ENCODE measurements at places on chromosomes 3 and 15.

GRCh38 chr3:47612178-47612577 is 33.5 kb upstream of the CSPG5 start:
- DNase-seq = no peak

- no peak for DNase-seq
These were observed 201.0 kb upstream of the BCL6 start for GRCh38 chr3:187946163-187946691.

- DNase-seq = no peak
These were observed 152.0 kb downstream of the TLE3 start for GRCh38 chr15:69945729-69946128.

GRCh38 chr3:65811086-65811761 is 227.5 kb downstream of the MAGI1 start:
- DNase-seq = no peak

DNA sequence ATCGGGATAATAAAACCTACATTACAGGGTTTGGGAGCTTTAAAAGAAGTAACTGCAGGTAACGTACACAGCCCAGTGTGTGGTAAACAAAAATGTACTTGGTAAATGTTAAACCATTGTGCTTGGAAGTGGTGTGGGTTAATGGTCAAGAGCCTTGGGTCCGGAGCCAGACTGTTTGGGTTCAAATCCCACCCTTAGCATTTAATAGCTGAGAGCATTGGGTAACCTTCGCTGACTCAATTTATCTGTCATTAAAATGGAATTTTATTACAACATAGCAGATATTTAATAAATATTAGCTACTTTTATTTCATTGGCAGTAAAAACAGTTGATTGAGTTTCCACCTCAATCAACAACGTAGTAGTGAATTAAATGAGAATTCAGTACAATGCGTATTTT is 1.5 kb downstream of the FSTL1 start:
- no peak for DNase-seq

GRCh38 chr15:66864871-66865281 is 162.8 kb downstream of the SMAD6 start:
- no peak for DNase-seq

DNA sequence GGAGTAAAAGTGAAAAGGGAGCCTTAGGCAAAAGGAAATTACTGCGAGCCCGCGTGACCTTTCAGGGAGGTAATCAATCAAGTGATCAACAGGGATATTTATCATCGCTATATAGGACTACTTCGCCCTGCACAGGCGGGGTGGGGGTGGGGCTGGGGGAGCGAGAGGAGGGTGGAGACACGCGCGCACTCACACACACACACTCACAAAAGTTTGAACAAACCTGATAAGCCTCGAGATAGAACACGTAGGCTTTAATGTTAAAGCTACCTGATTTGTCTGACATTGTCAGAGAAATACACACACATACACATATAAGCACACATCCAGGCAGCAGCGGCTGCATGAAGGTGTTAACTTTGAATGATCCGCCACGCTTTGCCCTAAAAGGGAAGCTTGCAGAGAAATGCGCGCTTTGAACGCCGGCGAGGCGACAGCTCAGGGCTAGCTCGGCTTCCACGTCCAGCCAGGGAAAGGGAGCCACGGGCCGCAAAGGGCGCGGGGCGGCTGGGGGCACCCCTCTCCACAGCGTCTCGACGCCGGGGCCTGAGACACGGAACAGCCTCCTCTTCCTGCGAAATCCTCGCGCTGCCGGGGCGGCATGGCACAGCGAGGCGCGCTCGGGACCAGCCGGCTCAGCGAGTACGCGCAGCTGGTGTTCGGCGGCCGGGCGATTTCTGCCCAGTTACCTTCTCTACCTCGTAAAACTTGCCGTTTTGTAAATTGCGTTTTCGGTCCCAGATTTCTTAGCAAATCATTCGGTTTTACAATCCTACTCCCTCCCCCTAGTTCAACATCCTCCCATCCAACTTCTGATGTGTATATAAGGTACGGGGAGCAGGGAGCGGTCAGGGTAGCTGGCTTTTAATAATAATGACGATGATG is 4.8 kb upstream of the MECOM start:
- peak; percentile 48 for DNase-seq

GRCh38 chr3:49492969-49493368 is 22.9 kb downstream of the DAG1 start:
- DNase-seq = no peak

DNA sequence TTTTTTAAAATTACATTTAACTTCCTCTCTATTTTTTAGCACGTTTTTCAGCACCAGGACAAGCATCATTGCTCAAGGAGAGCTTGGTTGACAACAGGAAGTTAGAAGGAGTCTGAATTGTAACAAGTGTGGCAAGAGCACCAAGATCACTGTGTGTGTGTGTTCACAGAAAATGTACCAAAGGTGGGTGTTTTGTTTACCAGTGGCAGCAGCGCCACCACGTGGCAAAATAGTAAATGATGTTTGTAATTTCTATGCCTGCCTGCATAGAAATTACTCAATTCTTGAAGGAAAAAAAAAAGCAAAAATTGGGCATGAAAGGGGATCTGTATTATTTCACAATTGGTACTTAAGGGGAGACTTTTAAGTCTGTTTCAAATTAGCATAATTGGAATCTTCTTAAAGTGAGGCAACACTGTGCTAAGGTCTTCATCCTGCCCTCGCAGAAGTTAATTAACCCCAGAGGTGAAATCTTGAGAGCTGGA is 7.4 kb upstream of the U2SURP start:
- DNase-seq = peak; percentile 63

DNA sequence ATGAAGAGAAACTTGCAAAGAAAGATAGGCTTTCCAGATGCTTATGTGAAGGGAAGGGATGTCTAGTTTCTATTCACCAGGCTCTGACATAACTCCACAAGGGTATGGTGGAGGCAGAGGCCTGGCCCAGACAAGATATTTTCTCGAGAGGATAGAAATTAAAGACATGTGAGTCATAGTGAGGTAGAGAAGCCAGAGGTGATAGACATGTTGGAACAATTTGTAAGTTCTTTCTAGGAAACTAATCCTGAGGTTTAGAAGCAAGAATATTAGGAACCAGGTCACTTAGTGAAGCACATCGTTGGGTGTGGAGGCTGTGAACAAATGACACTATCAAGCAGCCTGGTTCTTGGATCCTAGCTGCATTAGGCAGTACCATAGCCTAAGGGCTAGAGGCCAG is 176.9 kb downstream of the BBX start:
- DNase-seq = no peak

GRCh38 chr3:174330303-174330702 is 528.8 kb upstream of the NAALADL2 start:
- no peak for DNase-seq

DNA sequence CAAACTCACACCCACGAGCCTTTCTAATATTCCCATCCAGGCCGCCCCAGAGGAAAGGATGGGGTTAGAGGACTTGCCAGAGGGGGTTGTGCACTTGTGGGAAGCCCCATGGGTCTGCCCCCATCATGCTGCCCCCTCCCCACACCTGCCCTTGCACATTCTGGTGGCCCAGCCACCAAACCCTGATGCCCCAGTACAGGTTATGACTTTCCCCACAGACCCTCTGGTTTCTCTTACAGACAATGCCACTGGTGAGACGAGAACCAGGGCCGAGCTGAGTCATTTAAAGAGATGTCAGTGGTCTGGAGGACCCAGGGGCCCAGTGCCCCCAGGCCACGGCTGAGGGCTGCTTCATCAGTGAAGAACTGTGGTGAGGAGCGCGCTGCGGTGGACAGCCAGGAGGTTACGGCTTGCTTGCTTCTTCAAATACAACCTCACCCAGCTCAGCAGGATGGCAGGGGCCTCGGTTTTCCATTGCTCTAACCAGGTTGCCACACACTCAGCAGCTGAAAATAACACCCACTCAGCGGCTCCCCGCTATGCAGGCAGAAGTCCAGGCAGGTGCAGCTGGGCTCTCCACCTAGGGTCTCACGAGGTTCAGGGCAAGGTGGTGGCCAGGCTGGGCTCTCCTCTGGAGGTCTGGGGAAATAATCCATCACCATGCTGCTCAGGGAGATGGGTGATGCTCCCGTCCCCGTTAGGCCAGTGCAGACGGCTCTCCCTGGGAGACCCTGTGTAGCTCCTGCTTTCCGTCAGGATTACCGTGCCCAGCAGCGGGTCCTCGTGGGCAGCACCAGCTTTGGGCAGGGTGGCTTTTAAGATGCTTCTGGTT is 13.8 kb upstream of the SNRPA1 start:
- no peak for DNase-seq

- DNase-seq = no peak
These were observed 62.7 kb upstream of the SLCO3A1 start for GRCh38 chr15:91790836-91791235.

DNA sequence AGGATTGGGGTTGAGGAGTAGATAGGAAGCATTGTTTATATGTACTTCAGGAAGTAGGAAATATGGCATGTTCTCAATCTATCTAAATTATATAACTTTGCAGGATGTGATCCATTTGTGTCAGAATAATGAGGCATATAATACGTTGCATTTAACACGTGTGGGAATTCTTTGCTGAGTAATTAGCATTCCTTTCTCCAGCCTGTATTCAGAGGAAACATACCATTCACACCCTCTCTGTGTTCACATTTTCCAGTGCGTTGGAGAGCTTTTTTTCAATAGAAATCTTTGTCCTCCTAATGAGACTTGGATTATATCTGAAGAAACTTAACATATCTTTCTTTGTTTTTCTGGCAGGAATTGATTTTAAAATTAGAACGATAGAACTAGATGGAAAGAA is 33.0 kb upstream of the APH1B start:
- no peak for DNase-seq

- DNase-seq = no peak
These were observed 10.3 kb downstream of the U2SURP start for GRCh38 chr3:143011705-143012104.

- no peak for DNase-seq
These were observed 4.7 kb downstream of the ZBTB47 start for GRCh38 chr3:42658091-42658770.

- no peak for DNase-seq
These were observed 292.0 kb upstream of the CCDC54 start for GRCh38 chr3:107085261-107085660.

- no peak for DNase-seq
These were observed 492.2 kb downstream of the CNTN3 start for GRCh38 chr3:74122281-74122680.

DNA sequence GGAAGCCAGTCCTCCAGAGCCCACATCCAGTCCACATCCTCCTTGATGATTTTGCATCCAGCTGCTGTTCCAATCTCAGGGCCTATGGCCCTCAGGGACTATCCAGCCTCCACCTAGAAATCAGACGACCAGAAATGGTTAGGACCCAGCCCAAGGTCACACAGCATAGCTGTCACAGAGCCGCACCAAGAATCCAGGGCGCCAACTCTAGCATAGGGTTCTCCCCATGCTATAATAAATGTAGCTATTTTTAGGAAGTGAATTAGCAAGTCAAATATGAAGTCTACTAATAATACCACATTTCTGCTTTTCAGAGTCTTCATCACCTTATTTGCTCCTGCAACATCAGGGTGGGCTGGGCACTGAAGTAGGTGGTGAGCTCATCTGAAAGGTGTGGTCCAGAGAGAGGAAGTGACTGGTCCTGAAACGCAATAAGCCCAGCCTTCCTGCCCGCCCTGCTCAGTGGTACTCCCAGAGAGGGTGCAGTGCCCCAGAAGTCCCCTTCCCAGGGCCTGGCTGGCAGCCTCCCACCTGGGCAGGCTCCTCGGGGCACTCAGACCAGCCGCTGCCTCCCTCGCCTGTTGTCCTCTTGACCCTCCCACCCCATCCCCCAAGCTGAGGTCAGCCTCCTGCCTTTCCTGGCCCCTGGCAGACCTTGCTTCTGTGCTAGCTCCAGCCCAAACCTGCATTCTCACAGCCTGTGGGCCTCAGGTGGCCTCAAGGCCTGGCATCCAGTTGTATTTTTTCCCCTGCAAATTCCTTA is 17.6 kb upstream of the CYP11A1 start:
- no peak for DNase-seq

DNA sequence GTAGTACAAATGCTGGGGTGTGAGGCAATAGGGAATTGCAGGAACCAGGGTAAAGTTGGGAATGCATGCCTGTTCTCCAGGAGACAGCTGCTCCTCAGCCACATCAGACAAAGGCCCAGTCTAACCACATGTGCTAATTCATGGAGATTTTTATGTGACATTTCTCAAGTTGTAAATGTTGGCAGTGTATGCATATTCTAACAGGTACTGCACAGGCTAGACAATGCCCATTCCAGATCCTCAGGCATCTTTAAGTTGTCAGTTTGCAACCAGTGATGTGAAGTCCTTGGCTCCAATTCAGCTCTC is 84.9 kb downstream of the EEFSEC start:
- no peak for DNase-seq

DNA sequence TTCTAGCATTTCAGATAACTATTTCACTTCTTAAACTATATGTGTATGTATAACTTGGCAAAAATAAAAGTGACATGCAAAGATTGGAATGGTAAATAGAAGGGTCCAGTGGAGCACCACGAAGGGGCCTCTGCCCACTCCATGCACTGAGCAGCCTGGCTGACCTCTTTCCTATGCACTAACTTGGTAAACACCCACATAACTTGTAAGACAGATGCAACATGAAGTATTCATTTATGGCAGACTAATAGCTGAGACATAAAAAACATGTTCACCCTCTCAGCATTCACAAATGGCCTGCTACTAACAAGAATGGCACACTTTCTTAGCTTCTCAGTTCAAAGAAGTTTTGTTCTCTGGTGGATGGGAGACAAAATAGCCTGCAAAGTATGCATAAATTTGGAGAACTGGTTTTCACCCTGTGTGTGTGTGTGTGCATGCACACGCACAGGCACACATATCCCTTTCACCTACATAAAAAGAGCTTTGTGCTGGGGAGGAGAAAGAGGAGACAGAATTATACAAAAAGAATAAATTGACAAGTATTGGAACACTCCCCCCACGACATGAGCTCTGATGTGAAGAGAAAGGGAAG is 26.5 kb upstream of the RYK start:
- DNase-seq = no peak

DNA sequence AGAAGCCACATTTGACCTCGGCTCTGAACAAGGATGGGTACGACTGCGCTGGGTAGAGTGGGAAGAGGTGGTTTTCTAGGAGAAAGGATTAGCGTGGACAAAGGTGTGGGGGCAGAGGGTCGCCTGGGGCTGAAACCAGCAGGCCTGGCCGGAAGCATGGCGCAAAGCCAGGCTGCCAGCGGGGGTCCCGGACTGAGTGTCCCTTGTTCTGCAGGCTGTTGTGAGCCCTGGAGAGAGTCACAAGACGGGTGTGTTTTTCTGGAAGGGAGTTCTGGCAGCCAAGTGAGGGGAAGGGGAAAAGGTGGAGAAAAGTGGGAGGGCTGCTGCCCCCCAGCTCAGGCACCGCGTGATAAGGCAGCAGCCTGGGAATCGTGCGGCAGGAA is 98.5 kb upstream of the MEF2A start:
- DNase-seq = no peak

GRCh38 chr3:112685956-112686799 is 45.2 kb upstream of the CCDC80 start:
- DNase-seq = no peak
